ENCODE measurements at places on chromosomes 3 and 15.
A peak's percentile ranks its signal among the peaks of the same experiment; 100 is the strongest.

DNA sequence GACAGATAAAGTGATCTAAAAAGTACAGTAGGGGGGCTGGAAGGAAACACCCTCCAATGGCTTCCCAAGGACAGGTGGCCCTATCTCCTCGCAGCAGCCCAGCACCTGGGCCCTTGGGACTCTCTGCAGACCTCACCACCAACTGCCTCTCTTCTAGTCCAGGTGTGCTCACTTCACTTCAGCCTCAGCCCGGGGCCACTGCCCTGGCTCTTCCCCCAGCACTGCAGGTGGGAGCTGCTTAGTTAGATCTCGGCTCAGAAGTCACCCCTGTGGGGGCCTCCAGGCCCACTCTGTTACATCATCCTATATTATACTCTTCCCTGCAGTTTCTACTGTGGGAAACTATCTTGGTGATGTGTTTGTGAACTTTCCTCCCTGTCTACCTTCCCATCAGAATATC, 2.0 kb downstream of the KLF15 start:
- DNase-seq: no peak
- H3K4me1 ChIP-seq: peaks cover 16% of the 10 kb centered on the region
- H3K36me3 ChIP-seq: peaks cover 2% of the 10 kb centered on the region
- peaks cover 65% of the 10 kb centered on the region for H3K27me3 ChIP-seq
- H3K4me3 ChIP-seq: peak overlapping the region; percentile 2
- no peak overlapping the region for H3K27ac ChIP-seq

- peak overlapping the region; percentile 57 for H3K4me3 ChIP-seq
- H3K27ac ChIP-seq: peak overlapping the region; percentile 92
- peak; percentile 81 for DNase-seq
- H3K36me3 ChIP-seq: peaks cover 49% of the 10 kb centered on the region
Measured at GRCh38 chr3:196274585-196274984, 12.9 kb downstream of the PCYT1A start.

DNA sequence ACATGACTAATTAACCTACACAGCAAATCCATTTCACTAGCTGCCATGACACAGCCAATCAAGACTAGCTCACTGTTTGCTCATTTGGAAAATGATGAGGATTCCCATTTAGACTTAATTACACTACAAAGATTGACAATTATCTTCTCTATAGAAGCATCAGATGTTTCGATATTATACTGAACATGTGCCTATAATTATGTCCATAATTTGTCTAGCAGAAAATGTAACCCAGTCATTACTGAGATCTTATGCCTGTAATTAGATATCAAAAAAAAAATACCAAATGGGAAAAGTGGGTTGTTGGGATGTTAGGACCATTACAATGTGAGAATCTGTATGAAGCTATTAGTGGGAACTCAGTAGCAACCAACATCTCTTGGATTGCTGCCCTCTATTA, 344.2 kb upstream of the MCTP2 start:
- no peaks in the 10 kb centered on the region for H3K36me3 ChIP-seq
- DNase-seq: no peak
- H3K4me1 ChIP-seq: no peaks in the 10 kb centered on the region
- H3K27ac ChIP-seq: no peak overlapping the region
- no peak overlapping the region for H3K4me3 ChIP-seq
- no peaks in the 10 kb centered on the region for H3K27me3 ChIP-seq

DNA sequence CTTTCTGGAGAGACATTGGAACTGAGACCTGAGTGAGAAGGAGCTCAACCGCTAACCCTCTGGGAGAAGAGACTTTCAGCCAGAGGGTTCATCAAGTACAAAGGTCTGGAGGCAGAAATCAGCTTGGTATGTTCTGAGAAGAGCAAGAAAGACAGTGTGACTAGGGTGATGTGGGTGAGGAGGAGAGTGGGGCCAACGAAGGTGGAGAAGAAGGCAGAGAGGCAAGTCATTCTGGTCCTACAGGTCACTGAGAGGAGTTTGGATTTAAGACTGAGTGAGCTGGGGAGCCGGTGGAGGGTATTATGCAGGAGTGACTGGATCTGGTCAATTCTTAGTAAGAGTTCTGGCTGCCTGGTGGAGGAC, 12.2 kb downstream of the XIRP1 start:
- H3K4me1 ChIP-seq: peaks cover 56% of the 10 kb centered on the region
- peaks cover 2% of the 10 kb centered on the region for H3K36me3 ChIP-seq
- H3K27me3 ChIP-seq: peaks cover under 1% of the 10 kb centered on the region
- H3K27ac ChIP-seq: peak overlapping the region; percentile 33
- H3K4me3 ChIP-seq: peak overlapping the region; percentile 75

DNA sequence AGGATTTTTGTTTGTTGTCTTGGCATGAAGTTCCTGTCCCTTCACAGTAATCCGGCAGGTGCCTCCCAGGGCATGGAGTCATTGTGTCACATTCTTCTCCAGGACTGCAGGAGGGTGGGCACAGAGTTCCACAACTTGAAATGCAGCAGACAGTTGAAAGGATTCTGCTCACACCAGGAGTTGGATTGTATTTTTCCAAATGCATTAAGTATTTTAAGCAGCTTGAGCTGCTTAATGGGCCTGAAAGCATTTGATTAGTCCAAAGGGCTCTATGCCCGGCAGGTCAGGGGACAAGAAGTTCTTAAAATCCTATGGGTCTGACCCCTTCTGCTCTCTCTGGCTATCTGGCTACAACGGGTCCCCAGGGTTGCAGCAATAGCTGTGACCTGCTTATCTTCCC, 92.9 kb downstream of the APBA2 start:
- no peaks in the 10 kb centered on the region for H3K27me3 ChIP-seq
- no peaks in the 10 kb centered on the region for H3K36me3 ChIP-seq
- H3K27ac ChIP-seq: no peak overlapping the region
- H3K4me3 ChIP-seq: no peak overlapping the region
- peaks cover 13% of the 10 kb centered on the region for H3K4me1 ChIP-seq

- no peak overlapping the region for H3K4me3 ChIP-seq
- no peak overlapping the region for H3K27ac ChIP-seq
- no peaks in the 10 kb centered on the region for H3K36me3 ChIP-seq
- H3K27me3 ChIP-seq: peaks cover under 1% of the 10 kb centered on the region
Measured at GRCh38 chr3:153072382-153072781, 89.6 kb upstream of the RAP2B start.

- no peak overlapping the region for H3K27ac ChIP-seq
- H3K4me3 ChIP-seq: no peak overlapping the region
- no peaks in the 10 kb centered on the region for H3K27me3 ChIP-seq
- no peak for DNase-seq
- H3K36me3 ChIP-seq: peaks cover 10% of the 10 kb centered on the region
Measured at GRCh38 chr3:112394003-112394640, 61.2 kb downstream of the CD200 start.

DNA sequence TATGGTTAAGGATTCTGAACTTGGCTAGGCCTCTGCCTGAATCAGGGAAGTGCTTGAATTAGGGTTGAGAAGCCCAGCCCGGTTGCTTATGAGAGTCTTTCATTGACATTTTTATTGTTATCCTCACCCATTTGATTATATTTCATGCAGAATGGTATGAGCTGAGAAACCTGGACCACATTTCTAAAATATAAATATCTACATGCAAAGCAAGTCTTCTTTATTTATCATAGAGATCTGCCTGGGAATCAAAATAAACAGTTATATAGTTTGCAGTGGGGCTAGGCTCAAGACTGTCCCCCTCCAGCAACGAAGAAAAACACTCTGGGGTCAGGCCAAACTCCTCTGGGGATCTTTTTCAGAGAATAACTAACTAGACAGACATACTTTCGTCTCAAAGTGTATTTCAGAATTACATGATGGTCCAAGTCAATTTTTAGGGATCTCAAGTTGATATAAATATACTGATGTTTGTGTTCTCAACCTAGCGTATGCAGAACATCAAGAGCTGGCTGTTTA, 675.4 kb upstream of the NR2F2 start:
- no peak overlapping the region for H3K27ac ChIP-seq
- H3K27me3 ChIP-seq: peaks cover 11% of the 10 kb centered on the region
- H3K36me3 ChIP-seq: no peaks in the 10 kb centered on the region
- H3K4me3 ChIP-seq: no peak overlapping the region
- no peak for DNase-seq
- no peaks in the 10 kb centered on the region for H3K4me1 ChIP-seq

- peaks cover 32% of the 10 kb centered on the region for H3K36me3 ChIP-seq
- DNase-seq: no peak
- peak overlapping the region; percentile 80 for H3K4me3 ChIP-seq
- peaks cover 63% of the 10 kb centered on the region for H3K4me1 ChIP-seq
- H3K27ac ChIP-seq: peak overlapping the region; percentile 92
Measured at GRCh38 chr3:141485641-141486495, 959 bp upstream of the RASA2 start.

GRCh38 chr3:127158614-127159229, 34.2 kb upstream of the PRR23E start:
- no peak overlapping the region for H3K27ac ChIP-seq
- no peaks in the 10 kb centered on the region for H3K27me3 ChIP-seq
- H3K36me3 ChIP-seq: no peaks in the 10 kb centered on the region
- no peak for DNase-seq
- H3K4me1 ChIP-seq: no peaks in the 10 kb centered on the region

DNA sequence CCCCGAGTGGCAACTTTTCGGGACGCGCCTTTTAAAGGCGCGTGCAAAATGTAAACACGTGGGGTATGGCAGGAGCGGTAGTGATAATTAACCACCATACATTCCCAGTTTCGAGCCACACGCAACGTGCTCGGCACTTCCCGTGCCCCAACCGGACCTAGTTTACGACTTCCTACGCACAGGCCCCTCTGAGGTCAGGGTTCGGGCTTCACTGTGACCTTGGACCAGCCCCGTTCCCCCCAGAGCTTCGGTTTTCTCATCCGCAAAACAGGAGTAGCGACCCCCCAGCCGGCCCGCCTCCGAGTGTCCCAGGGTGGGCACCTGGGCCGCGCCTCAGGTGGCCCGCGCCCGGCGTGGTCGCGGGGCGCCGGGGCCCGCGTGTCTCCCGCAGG, 451 bp downstream of the CHCHD4 start:
- peaks cover 39% of the 10 kb centered on the region for H3K36me3 ChIP-seq
- H3K4me3 ChIP-seq: peak overlapping the region; percentile 95
- no peaks in the 10 kb centered on the region for H3K27me3 ChIP-seq
- peak; percentile 81 for DNase-seq

DNA sequence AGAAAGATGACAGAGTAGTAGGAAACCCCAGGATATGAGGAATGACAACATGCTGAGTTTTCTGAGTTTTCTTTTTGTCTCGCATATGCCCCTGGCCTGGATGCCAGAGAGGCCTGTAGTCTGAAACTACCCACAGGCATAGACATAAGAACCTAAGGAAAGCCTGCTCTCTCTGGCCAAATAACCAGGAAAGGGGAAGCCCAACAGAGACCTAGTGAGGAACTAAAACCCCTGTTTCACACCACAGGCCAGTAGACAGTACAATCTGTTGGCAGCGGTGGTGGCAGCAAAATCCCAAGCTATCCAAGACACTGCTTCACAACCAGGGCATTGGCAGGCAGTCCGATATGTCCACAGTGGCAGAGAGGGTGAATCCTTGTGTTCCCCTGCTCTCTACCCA, 55.0 kb upstream of the DCP1A start:
- H3K36me3 ChIP-seq: no peaks in the 10 kb centered on the region
- H3K4me3 ChIP-seq: no peak overlapping the region
- no peak overlapping the region for H3K27ac ChIP-seq
- H3K4me1 ChIP-seq: no peaks in the 10 kb centered on the region
- peaks cover 30% of the 10 kb centered on the region for H3K27me3 ChIP-seq

GRCh38 chr15:71585159-71585558, 225.2 kb upstream of the NR2E3 start:
- peaks cover 4% of the 10 kb centered on the region for H3K27me3 ChIP-seq
- H3K27ac ChIP-seq: no peak overlapping the region
- H3K4me1 ChIP-seq: no peaks in the 10 kb centered on the region
- H3K36me3 ChIP-seq: no peaks in the 10 kb centered on the region

GRCh38 chr15:101444807-101445508, 44.5 kb downstream of the PCSK6 start:
- H3K27ac ChIP-seq: no peak overlapping the region
- no peak overlapping the region for H3K4me3 ChIP-seq
- H3K27me3 ChIP-seq: peaks cover 16% of the 10 kb centered on the region
- DNase-seq: no peak

DNA sequence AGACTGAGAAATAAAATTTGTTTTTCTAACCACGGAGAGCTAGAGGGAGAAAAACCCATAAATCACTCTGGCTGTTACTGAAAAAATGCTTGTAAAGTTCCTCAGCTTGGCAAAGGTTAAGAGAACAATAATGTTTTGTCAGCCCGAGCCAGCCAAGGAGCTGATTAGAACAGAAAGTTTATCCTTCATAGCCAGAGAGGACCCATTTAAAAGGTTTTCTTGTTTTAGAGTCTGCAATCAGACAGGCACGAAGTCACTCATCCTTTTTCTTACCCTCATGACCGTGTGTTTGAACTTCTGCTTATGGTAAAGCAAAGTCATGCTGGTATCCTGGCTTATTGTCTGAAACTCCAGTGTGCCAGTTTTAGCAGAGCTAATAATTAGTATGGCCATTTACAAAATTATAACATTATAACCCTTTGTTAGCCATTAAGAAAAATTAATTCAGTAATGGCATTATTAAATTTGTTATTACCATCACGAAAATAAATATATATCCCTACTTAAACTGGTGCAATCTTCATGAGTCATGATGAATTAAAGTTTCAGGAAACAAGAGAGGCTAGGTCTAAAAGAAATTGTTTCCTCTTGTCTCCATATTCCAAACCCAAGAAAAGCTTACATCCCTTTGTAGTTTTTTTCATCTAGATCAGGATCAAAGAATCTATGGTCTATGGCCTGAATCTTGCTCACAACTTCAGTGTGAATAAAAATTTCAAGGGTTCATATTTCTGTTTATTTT, 13.5 kb upstream of the STXBP5L start:
- no peaks in the 10 kb centered on the region for H3K4me1 ChIP-seq
- no peak for DNase-seq
- no peak overlapping the region for H3K4me3 ChIP-seq
- no peaks in the 10 kb centered on the region for H3K36me3 ChIP-seq
- H3K27ac ChIP-seq: no peak overlapping the region

- H3K27ac ChIP-seq: no peak overlapping the region
- no peaks in the 10 kb centered on the region for H3K4me1 ChIP-seq
- DNase-seq: no peak
- no peaks in the 10 kb centered on the region for H3K36me3 ChIP-seq
- no peak overlapping the region for H3K4me3 ChIP-seq
Measured at GRCh38 chr3:81998907-81999306, 237.5 kb upstream of the GBE1 start.

- peaks cover 30% of the 10 kb centered on the region for H3K36me3 ChIP-seq
- H3K4me3 ChIP-seq: no peak overlapping the region
- H3K27me3 ChIP-seq: no peaks in the 10 kb centered on the region
- H3K4me1 ChIP-seq: no peaks in the 10 kb centered on the region
- no peak for DNase-seq
Measured at GRCh38 chr3:45455040-45455439, 66.7 kb downstream of the LARS2 start.

GRCh38 chr3:112399064-112399463, 66.1 kb downstream of the CD200 start:
- no peak overlapping the region for H3K4me3 ChIP-seq
- H3K27me3 ChIP-seq: no peaks in the 10 kb centered on the region
- H3K27ac ChIP-seq: no peak overlapping the region
- no peak for DNase-seq
- no peaks in the 10 kb centered on the region for H3K36me3 ChIP-seq
- H3K4me1 ChIP-seq: peaks cover 22% of the 10 kb centered on the region
